ENCODE measurements at places on chromosomes 6 and 20.
A peak's percentile ranks its signal among the peaks of the same experiment; 100 is the strongest.

DNA sequence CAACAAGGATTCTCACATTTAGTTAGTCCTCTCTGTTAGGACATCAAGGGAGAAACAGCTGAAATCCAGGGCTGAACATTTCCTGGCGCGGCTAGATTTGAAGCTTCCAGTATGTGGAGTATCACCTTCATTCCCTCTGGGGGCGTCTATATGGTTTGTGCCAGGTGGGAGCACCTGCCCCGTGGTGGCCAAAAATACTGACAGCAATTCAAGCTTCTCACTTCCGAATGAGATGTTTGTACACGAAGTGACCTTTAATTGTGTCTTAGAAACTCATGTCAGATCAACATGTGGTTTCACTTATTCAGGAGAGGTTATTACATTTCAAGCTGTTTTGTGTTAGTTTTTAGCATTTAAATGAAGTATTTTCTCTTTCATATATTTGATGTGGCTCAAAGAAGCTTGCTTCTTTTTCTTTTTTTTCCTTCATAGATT is 67.3 kb upstream of the ZNF217 start:
- DNase-seq, result no peak

DNA sequence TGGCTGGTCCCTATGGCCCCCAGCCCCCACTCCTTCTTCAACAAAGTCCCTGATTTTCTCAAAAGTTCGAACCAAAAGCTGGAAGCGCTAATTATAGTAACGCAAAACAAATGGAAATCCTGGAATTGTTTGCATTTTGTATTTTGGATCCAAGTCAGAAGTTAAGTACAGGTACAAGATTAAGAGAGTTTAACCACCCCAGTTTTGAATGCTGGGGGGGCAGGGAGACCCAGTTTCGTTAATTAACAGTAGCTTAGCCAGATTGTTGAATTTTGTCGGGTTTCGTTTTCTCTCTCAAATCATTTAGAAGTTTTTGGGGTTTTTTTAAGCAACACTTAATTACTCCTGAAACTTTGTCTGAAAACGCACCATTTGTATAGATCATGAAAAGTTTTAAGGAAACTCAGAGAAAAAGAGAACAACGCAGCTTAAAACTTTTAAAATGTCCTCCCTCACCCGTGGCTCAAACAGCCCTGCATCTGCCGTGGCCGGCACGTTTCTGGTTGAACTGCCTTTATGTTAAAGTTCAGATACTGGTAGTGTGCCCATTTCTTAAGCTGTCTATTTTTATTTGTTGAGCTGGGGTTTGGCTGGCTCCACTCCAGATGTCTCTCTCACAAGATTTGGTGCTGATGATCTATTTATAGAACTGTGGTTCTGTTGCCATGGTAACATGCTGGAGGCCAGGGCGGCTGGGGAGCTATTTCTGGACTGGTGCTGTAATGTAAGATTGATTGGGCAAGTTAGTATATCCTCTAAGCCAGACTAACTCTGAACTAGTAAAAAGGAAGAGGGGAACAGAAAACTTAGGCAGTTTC is 55.0 kb downstream of the GNAS start:
- peak; percentile 95 for DNase-seq

- no peak for DNase-seq
These were observed 17.6 kb upstream of the SGK2 start for GRCh38 chr20:43541214-43541613.

DNA sequence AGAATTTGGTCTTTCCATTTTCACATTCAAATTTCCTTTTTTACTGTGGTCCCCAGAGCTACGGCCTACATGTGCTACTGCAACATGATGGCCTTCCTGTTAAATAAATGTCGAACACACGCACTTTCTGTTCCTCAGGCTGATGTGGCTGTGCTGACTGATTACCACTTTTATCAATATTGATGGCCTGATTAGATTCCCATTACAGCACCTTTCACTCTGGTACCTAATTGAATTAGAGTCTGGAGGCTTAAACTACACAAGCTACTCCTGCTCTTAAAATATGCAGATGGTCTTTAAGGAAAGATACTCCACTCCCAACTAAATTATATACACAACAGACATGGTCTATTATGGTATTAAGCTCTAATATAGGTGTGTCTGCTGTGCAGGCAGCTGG is 301.6 kb downstream of the FRK start:
- no peak for DNase-seq
